ENCODE measurements at places on chromosomes 2 and 18.

GRCh38 chr2:144376460-144376859, 143.5 kb downstream of the ZEB2 start:
- DNase-seq: no peak

- no peak for DNase-seq
Observed at GRCh38 chr2:145799595-145800108, 1279.7 kb upstream of the ZEB2 start.

DNA sequence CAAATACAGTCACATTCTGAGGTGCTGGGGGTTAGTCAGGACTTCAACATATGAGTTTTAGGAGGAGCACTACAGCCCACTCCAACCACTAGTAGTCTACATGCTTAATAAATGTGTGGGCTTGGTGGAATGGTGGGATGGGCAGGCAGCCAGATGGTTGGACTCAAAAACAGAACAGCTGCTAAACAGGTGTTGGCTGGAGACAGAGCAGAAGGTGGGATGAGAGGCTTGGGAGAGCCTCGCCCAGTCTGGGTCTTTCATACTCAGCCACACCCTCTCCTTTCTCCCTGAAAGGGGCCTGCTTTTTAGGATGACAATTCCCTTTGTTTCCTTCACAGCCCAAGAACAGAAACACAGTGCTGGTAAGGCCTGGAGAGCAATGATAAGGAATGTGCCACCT, 143.9 kb upstream of the KLHL29 start:
- no peak for DNase-seq

GRCh38 chr2:234682492-234683228, 185.8 kb upstream of the ARL4C start:
- DNase-seq: no peak
